CD4-positive, alpha-beta T cell treated with Interleukin-1 beta for 1 hour (primary cell): ENCODE measurements at places on chromosomes 12 and 14.
A peak's percentile ranks its signal among the peaks of the same experiment; 100 is the strongest.

DNA sequence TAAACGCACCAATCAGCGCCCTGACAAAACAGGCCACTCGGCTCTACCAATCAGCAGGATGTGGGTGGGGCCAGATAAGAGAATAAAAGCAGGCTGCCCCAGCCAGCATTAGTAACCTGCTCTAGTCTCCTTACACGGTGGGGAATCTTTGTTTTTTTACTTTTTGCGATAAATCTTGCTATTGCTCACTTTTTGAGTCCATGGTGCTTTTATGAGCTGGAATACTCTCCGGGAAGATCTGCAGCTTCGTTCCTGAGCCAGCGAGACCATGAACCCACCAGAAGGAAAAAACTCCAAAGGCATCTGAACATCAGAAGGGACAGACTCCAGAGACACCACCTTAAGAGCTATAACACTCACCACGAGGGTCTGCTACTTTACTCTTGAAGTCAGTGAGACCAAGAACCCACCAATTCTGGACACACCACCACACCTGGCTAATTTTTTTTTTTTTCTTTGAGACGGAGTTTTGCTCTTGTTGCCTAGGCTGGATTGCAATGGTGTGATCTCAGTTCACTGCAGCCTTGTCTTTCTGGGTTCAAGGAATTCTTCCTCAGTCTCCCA lies 6.9 kb upstream of the COPS7A start:
- no peak for DNase-seq

DNA sequence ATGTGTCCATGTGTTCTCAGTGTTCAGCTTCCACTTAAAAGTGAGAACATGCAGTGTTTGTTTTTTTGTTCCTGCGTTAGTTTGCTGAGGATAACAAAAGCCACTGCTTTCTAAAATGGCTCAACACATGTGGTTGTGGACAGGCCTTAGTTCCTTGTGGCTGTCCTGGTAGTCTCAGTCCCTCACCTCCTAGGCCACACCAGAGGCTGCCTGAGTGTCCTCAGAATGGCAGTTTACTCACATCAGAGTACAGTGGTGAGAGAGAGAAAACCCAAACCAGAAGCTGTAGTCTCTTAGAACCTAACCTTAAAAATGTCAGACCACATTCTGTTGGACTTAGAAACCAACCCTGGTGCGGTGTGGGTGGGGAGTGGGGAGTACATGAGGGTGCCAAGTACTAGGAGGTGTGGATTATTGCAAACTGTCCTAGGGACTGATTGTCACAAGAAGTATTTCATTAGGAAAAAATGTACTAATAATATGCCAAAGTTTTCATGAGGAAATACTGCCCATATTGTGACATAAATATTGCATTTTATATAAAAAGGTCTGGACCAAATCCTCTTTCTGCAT lies 30.4 kb downstream of the NPAS3 start:
- no peak for DNase-seq

GRCh38 chr12:68633614-68634558 lies 23.2 kb downstream of the RAP1B start:
- DNase-seq, result no peak

DNA sequence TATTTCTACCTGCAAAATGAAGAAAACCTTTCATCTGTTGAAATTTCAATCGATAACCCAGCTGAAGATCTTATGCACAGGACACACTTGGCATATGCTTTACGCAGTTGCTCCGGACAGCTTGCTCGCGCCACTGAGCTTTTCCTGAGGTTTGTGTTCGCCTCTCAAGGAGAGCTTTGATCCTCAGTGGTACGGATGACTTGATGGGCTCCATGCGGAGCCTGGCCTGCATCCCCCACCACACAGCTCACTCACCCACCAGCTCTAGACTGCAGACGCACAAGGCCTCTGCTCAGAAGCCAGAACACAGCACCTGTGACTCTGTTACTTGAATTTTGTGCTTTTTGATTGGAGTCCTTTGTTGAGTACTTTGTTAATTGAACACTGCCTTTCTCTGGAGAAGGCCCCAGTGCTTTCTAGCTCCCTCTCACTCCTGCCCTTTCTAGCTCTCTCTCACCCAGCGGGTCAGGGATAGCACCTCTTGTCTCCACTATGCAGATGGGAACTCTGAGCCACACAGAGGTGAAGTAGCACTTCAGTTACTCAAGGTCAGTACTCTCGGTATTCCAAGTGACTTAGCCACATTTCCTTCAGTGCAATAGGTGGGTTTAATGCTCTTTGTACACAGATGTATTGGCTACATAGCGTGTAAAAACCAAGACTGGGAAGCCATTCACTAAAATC lies 52.1 kb downstream of the TBC1D30 start:
- DNase-seq, result no peak

- DNase-seq, result peak; percentile 76
These were observed 334.0 kb downstream of the BTG1 start for GRCh38 chr12:91811481-91812287.

DNA sequence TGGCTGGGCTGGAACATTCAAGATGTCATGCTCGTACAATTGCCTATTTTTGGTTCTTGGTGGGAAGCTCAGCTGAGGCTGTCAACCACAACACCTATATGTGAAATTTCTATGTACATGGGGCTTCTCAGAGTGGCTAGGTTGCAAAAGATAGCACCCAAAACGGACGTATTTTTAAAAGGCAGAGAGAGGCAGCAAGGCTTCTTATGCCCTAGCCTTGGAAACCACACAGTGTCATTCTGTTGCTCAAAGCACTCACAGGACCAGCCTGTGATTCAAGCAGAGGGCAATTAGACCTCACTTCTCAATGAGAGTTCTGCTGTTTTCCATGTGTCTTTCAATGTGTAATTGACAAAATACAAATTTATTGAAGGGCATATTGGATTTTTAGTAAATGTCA lies 134.0 kb downstream of the GXYLT1 start:
- no peak for DNase-seq

DNA sequence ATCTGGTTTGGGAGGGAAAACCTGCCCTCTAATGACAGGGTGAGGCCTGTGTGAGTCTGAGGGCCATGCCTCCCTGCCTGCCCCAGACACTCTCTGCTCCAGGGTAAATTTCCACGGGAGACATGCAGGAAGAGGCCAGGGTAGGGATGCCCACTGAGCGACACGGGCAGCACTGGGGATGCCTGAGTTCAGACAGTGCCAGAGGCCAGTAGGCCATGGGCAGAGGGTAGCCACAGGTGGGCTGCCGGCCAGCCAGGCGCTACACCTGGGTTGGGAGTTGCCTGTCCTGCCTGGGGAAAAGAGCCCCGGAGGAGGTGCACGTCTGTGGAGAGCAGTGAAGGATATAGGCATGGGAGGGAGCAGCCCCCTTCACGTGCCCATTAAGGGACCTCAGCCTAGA lies 3.6 kb downstream of the SERPINA12 start:
- no peak for DNase-seq

GRCh38 chr12:5399266-5399665 lies 32.6 kb upstream of the NTF3 start:
- DNase-seq, result no peak

- DNase-seq, result no peak
These were observed 22.9 kb upstream of the BCDIN3D start for GRCh38 chr12:49865782-49866135.

- no peak for DNase-seq
These were observed 223.9 kb downstream of the MED13L start for GRCh38 chr12:116053479-116054200.

- no peak for DNase-seq
These were observed 107.1 kb downstream of the LGMN start for GRCh38 chr14:92641306-92641705.

- no peak for DNase-seq
These were observed 493.8 kb downstream of the FUT8 start for GRCh38 chr14:65906344-65906743.

GRCh38 chr14:68785534-68786490 lies 7.1 kb downstream of the ZFP36L1 start:
- peak; percentile 32 for DNase-seq

GRCh38 chr14:59785629-59786028 lies 84.9 kb downstream of the RTN1 start:
- DNase-seq, result no peak

GRCh38 chr12:180445-180844 lies 33.5 kb downstream of the SLC6A12 start:
- DNase-seq, result peak; percentile 51

GRCh38 chr12:129276361-129277060 lies 423.2 kb downstream of the GLT1D1 start:
- DNase-seq, result no peak

DNA sequence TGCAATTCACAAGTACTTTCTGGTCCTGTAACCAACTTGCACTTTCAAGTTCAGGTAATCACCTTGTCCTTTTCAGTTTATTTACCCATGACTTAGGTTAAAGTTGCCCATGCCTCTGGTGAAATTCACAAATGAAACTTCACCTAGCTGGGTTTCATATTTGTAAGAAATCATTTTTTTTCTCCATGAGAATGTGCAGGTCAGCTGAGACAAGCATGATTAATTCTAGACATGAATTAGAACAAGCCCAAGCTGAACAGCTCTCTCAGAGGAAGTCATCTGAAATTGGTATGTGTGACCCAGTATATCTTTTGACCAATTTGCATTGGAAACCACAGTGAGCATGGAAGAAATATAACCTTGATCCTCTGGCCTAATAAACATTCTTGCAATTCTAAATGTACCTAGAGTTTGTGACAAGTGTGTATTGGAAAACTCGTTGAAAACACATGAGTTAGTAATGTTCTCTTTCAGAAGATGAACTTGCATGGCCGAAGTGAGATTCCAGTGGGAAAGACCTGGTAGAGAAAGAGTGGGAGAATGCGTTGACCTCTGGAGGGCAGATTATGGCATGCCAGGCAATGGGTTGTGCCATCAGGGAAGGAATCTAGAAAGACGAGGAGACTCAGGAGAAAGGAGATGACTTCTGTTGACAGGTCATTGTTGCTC lies 486.5 kb downstream of the ZFP36L1 start:
- no peak for DNase-seq

- DNase-seq, result no peak
These were observed 236.2 kb upstream of the FLRT2 start for GRCh38 chr14:85293612-85294234.

- no peak for DNase-seq
These were observed 156.6 kb upstream of the CAND1 start for GRCh38 chr12:67112586-67112985.

- DNase-seq, result no peak
These were observed 11.4 kb upstream of the RNF34 start for GRCh38 chr12:121388421-121388981.
